Forelimb muscle (tissue), 1 donor: ENCODE measurements at places on chromosomes 1 and 21. TPM values are rescaled to one million over a fixed set of nuclear protein-coding genes. Genes with fewer than 3 reads are reported as not detected.

GRCh38 chr1:184023171-184023570 lies 14.4 kb downstream of the COLGALT2 start:
- DNase-seq: no peak

IFNLR1 gene
- 0.10 TPM for polyA plus RNA-seq

VWA1 gene
- 56.6 TPM for polyA plus RNA-seq

LAX1 gene
- polyA plus RNA-seq: 0.19 TPM

DNA sequence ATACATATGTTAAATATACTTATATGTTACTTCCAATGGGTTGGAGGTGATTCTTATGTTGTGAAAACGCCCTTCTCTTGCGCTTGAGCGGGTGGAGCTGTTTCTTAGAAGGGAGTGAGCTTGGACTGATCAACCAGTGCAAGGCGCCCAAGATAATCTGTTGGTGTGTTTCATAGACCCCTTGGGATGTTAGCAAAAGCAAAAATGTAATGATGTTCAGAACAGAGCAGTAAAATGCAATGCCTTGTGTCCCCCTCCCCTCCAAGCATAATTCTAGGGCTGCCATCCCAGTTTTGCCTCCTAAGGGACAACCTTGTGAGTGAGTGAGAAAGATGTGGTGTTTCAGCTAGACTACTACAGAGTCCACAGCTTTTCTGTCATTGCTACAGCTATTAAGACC lies 6.2 kb upstream of the CD34 start:
- DNase-seq: no peak

TBCE gene
- 47.4 TPM for polyA plus RNA-seq

DNA sequence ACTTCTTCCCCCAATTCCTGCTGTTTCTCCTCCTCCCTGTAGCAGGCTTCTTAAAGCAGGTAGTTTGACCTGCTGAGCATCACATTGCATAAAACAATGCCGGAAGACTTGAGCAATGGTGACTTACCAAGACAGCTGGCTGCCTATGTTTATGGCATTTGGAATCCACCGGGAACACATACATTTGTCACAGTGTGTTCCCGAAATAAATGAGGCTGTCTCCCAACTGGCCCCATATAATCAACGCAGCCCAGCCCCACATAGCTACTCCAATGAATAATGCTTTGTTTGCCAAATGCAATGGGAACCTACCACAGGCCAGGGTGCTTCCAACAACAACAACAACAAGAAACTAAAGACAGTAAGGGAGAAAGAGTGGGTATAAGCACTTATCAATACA lies 186.1 kb upstream of the MAP1LC3C start:
- no peak for DNase-seq

DNA sequence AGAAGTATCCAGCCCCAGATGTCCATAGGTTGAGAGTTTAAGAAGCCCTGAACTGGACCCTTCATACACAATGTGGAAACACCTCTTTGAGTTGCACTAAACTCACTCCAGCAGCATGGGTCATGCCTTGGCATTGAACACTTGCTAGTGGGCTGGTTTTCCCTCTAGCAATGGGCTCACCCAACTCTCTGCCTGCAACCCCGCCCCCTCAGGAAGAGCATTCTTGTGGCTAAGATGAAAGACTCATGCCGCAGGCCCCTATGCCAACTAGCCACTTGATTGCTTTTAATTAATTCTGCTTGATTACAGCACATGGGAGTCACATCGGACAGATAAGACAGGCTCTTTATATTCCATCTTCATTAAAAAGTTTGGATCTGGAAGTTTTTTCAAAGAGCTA lies 136.5 kb upstream of the GJB5 start:
- DNase-seq: no peak

DPH2 gene
- polyA plus RNA-seq: 18.6 TPM
